Amygdala (tissue), 56 donors: ENCODE measurements at places on chromosomes 11 and 22.

- no peak for DNase-seq
These were observed 471.1 kb downstream of the TBC1D22A start for GRCh38 chr22:47233316-47234243.

- no peak for DNase-seq
These were observed 352 bp downstream of the C22orf23 start for GRCh38 chr22:37953062-37953436.

DNA sequence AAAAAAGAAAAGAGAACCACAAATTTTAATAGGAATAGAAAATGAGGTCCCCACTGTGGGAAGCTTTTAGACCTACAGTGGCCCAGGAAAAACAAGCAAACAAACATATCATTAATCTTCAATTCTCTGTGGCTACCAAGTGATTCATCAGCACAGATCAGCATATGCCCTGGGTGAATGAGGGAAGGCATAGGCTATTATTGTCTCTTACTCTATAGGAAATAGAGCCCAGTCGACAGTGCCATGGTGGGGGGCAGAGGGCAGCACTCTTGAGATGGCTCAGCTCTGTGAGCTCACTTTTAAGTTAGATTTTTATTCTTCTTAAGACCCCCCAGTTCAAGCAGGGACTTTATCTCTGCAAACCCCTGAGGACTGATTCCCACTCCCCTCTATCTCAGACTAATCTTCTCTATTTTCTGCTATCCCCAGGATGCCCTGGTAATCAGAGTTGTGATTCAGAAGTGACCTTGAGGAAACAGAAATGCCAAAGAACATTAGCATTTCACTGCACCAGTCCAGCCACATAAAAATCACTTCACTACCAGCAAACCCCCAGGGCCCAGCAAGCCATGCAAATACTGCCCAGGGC, 9.5 kb upstream of the FEZ1 start:
- no peak for DNase-seq

DNA sequence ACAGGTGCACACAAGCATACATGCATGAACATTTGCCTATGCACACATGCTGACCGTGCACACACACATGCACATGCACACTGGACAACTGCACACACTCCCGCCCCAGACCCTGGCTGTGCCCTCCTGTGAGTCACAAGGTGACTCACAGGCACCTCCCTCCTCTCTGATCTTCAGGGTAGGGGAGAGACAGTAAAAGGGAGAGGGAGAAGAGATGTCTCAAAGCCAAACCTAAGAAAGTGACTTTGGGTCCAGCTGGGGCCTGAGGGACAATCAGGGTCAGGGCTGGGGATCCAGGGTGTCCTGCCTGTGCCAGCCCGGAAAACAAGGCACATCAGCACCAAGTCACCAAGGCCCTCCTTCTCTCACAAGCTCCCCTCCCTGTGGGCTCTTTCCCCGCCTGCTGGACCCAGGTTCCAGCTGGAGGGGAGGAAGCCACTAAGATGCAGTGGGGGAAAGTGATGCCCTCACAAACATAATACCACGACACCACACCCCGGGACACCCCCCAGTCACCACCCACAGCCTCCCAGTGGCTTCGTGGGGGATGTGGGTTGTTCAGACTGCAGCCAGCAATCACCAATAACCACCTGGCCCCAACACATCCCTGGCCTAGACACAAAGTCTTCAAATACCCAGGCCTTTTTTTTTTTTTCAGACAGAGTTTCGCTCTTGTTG, 39.3 kb downstream of the PDGFB start:
- DNase-seq = no peak

GRCh38 chr11:84645988-84646694, 981.0 kb downstream of the DLG2 start:
- no peak for DNase-seq

DNA sequence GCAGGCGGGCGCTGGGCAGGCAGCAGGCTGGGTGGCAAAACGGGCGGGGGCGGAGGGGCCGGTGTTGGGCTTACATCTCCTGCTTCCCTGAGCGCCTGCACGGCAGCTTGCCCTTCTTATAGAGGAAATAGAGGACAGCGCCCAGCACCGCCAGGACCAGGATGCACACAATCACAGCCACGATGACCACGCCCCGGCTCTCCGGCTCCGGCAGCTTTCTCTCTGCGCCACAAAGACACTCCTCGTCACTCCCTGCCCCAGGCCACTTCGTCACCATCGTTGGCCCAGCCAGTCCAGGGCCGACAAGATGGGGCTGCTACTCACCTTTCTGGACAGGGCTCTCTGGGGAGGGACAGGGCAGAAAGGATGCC, 6.3 kb downstream of the MCAM start:
- DNase-seq = no peak

- DNase-seq = no peak
These were observed 5.4 kb downstream of the DAGLA start for GRCh38 chr11:61685617-61685967.

- DNase-seq = no peak
These were observed 2.2 kb downstream of the PHRF1 start for GRCh38 chr11:578276-579035.

DNA sequence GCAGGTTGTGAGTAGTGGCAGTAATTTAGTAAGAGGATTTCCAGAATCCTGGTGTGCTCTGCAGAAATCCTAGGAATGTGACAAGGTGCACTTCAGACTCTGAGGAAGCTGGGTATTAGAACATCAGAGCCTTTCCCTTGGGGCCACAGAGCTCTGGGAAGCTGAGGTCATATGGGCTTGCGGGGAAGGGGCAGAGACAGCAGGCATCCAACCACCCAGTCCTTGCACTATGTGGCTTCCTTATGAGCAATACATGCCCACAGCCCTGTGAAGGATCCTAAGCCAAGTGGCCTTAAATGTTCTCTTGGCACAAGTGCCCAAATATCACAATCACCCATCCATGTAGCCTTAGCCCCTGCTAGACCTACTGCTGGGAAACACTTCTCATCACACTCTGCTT, 46.2 kb downstream of the P4HA3 start:
- DNase-seq = no peak

GRCh38 chr22:19525116-19525660, 978 bp upstream of the CLDN5 start:
- no peak for DNase-seq

DNA sequence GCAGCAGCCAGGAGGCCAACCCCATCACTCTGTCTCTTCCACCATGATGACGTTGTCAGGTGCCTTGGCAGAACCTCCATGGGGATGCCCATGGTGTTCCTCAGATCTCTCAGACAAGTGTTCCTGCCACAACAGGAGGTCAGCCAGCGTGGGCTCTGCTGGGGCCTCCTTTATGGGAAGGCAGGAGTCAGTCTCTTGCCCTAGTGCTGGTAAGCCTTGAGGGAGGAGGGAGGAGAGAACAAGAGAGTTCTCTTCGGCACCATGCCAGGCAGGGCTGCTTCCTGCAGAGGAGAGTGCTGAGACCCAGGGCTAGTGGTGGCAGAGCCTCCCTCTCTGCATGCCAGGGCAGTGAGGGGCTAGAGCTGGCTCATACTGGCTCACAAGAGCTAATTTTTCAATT, 32.5 kb downstream of the GNAZ start:
- DNase-seq = no peak

DNA sequence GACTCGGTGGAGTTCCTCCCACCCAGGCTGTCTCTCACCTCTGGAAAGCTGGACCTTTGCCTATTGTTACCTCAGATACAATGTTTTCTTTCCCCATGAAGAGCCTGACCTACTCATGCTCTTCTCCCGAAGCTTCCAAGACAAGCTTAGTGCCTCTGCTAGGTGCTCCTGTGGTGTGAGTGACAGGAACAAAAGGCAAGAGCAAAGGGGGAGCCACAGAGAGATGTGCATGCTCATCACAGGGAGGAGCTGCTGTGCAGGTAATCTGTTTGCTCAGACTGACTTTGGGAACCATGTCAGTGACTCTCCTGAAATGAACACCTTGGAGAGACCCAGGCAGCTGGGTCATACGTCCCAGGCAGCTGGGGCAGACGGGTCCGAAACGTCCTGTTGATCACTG, 53.6 kb upstream of the VSTM5 start:
- DNase-seq = no peak

DNA sequence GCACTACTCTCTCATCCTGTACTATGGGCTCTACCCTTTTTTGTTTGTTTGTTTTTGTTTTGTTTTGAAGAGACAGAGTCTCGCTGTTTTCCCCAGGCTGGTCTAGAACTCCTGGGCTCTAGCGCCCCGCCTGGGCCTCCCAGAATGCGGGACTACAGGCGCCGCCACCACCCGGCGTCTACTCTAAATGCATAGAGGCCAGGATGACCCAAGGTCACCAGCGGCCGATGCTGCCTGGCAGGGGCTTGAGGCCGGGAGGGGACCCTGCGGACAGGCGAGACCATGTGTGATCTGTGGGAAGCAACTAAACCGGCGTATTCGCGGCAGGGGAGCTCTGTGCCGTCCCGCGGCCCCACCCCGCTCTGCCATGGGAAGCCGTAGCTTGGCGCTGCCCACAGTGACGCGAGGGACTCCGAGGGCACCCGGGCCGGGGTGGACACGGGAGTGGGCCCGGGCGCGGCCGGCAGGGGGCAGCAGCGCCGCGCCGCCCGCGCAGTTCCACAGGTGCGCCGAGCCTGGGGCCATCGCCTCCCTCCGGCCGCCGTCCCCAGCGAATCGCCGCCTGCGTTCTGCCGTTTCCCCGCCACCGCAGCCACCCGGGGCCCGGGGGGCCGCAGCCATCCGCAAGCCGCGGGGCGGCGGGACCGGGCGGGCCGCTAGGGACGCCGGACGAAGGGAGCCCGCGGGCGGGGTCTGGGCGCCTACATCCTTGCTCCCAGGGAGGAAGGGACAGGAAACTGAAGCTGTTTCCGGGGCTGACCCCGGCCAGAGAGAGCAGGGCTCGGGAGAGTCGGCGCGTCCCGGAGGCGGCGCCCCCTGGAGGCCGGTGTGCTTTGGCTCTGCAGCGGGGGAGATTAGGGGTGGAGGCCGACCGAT, 12.3 kb upstream of the HDHD5 start:
- DNase-seq = peak; percentile 32

- DNase-seq = no peak
These were observed 35.1 kb downstream of the EP300 start for GRCh38 chr22:41127451-41127850.

GRCh38 chr11:17571431-17572358, 24.6 kb downstream of the OTOG start:
- DNase-seq = no peak

DNA sequence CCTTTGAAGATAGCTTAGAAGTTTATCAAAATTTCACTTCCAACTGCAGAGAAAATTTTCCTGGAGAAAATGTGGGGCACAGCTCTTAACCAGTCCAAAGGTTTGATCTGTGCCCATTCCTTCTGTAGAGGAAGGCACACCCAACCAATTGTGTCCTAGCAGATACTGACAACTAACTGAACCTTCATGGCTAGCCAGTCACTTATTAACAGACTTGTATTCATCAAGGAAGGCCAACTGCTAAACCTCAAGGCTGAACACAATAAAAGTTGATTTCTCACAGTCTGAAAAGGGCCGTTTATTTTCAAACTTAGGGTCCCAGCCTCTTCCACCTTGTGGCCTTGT, 19.5 kb downstream of the SYT13 start:
- DNase-seq = no peak

GRCh38 chr22:37744589-37744988, 47.7 kb downstream of the TRIOBP start:
- no peak for DNase-seq

DNA sequence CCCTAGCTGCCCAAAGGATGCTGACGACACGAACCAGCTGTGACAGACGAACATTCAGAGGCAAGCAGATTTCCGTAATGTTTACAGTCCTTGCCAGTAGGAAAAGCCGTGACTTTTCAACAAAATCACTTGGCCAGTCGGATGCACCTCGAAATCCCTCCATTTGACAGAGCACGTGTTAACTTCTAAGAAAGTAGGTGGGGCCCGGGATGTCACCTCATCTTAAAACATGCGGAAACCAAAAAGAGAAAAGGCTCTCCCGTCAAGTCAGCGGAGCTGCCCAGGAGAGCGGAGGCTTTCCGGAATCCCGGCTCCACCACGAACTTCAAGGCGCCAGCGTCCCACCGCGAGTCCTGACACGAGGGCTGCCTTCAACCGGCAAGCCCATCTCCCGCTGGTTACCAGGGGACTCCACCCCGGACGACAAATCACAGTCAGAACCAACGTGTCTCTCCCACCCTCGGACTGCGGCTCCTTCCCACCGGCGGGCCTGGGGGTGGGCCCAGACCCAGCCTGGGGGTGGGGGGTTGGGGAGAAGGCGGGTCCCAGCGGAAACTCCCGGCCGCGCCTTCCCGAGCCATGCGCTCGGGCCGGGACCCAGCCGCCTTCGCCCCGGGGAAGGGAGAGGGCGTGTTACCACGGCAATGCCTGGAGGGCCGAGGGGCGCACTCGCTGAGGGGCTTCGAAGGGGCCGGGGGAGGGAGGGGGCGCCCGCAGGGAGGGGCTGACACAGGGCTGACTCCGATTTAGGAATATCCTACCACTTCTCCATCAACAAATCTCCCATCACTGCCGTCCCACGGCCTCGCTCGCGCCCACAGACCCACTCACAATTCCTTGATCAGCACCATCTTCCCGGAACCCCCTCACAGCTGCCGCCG, 475 bp downstream of the PITPNB start:
- no peak for DNase-seq

DNA sequence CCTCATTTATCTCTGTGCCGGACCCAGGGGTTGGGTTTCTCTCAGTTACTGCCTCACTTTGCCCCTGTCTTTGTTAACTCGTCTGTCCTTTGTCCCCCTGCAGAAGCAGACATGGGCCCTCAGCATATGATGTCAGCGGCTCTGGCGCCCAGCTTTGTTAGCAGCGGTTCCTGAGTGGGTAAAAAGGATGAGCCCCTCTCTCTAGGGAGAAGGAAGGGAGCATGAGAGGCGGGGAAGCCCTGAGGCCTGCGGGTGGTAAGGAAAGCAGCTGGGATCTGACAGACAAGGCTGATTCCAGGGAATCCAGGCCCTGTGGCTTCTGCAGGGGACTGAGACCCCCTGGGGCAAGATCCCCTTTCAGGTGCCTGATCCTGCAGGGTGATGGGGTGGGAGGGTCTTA, 51.7 kb downstream of the MCM5 start:
- DNase-seq = no peak

GRCh38 chr11:14255238-14255534, 103.8 kb downstream of the RRAS2 start:
- DNase-seq = no peak

DNA sequence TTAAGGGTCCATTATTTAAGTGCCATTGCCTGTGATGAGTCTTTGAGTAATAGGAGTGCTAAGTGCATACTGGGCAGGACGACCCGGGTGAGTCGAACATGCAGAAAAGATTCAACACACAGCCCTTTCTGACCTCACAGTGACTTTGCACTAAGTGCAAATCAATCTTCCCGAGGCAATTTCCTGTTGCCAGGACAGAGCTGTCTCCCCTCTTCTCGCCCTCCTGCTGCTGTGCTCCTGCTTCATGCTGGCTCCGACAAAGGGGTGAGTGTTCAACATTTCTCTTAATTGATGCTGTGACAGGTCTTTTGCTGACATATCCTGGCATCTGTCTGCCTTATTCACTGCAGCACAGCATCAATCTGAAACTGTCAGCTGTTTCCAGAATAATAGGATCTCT, 42.0 kb downstream of the MCHR1 start:
- DNase-seq = no peak
